PC-9 (cell line): ENCODE measurements at places on chromosomes 5 and 9. TPM values are rescaled to one million over a fixed set of nuclear protein-coding genes. Genes with fewer than 3 reads are reported as not detected.

The SLC34A3 gene
- total RNA-seq: 1.4 and 2.5 TPM in 2 replicates

The ARSI gene
- 2.6 and 3.2 TPM in 2 replicates for total RNA-seq

The CCL27 gene
- 0.44 and 0.98 TPM in 2 replicates for total RNA-seq

The TMOD1 gene
- total RNA-seq: 6.8 and 7.1 TPM in 2 replicates

The SLC4A9 gene
- 0.20 and 0.53 TPM in 2 replicates for total RNA-seq

- DNase-seq: no peak
Measured at GRCh38 chr5:89320421-89321277, 437.7 kb upstream of the MEF2C start.
